AG04450 (cell line): ENCODE measurements at places on chromosomes 2 and 18.

- no peak for DNase-seq
Observed at GRCh38 chr18:44920441-44920840, 239.8 kb downstream of the SETBP1 start.

DNA sequence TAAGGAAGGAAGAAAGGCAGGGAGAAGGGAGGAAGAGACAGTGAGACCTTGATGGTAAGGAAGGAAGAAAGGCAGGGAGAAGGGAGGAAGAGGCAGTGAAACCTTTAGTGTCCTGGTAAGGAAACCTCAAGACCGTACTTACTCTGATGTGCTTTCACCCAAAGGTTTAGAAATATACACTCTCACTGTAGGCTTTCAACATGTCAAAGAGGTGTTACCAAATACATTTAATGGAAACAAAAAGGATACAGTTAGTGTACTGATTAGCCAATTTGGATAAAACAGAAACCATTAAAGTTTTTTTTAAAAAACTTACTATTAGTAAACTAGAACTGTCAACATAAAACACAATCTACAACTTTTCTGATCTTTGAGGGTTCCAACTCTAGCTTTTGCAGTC lies 7.1 kb downstream of the FBXO15 start:
- DNase-seq, result no peak

- DNase-seq, result no peak
Observed at GRCh38 chr2:43158259-43158880, 68.0 kb downstream of the ZFP36L2 start.

GRCh38 chr2:185246717-185247116 lies 491.9 kb upstream of the FSIP2 start:
- no peak for DNase-seq

DNA sequence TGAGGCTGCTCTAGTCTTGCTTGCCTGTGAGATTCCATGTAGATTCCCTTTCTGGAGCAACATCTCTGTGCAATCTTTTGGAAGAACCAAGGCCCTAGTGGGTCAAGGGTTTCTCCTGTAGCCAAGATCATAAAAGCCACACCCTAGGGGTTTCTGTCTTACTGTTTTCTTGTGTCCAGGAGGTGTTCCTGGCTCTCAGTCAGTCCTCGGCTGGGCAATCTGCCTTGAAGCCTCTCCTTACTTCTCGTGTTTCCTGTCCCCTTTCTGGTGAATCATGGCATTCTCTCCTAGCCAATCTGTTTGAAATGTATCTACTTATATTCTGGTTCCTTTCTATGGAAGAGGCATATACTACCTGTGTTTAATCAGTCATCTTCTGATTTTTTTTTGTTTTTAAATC lies 484.8 kb upstream of the UBE2E3 start:
- DNase-seq, result no peak

GRCh38 chr18:61731178-61731577 lies 161.6 kb downstream of the RNF152 start:
- DNase-seq, result no peak

- DNase-seq, result no peak
Observed at GRCh38 chr2:10383960-10384734, 64.0 kb downstream of the ODC1 start.

- no peak for DNase-seq
Observed at GRCh38 chr2:10900216-10901109, 11.3 kb upstream of the KCNF1 start.

DNA sequence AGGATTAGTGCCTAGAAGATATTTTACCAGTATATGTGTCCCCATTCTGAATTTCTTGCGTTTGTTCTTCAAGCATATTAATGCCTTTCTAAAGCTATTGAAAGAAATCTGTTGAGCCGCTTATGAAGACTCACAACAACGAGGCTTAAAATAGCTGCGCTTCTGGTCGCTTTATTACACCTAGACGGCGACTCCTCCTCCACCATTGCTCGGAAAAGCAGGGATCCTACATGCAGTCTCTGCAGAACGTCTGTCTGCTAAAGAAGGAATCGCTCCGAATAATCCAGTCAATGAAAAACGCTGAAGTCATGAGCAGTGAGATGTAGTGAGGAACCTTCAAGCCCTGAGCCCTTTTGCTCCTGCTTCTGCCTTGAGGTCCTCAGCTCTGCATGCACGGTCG lies 94.8 kb upstream of the ZNF516 start:
- no peak for DNase-seq

DNA sequence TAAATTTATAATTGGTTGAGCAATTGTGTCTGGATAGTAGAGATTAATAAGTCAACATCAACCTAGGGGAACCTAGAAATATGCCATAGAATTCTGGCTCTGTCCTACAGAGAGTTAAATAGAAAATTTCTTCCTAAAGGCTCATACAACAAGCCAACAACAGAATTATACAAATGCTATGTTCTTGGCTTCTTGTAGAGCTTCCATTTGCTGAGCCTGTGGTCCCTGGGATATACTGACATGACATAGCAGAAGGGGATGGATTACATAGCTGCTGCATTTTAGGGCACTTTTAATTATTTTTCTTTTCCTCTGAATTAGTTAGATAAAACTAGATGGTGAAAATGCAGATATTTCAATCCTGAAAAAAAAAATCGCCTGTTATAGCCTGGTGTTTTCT lies 95.5 kb upstream of the ST6GAL2 start:
- DNase-seq, result no peak
